ENCODE measurements at places on chromosomes 1 and 21.
A peak's percentile ranks its signal among the peaks of the same experiment; 100 is the strongest.

- H3K27ac ChIP-seq = no peak overlapping the region
- DNase-seq = no peak
- H3K4me1 ChIP-seq = peaks cover 31% of the 10 kb centered on the region
- H3K4me3 ChIP-seq = no peak overlapping the region
- no peaks in the 10 kb centered on the region for H3K36me3 ChIP-seq
- H3K27me3 ChIP-seq = no peaks in the 10 kb centered on the region
Observed at GRCh38 chr1:40245686-40246085, 2.1 kb upstream of the TMCO2 start.

DNA sequence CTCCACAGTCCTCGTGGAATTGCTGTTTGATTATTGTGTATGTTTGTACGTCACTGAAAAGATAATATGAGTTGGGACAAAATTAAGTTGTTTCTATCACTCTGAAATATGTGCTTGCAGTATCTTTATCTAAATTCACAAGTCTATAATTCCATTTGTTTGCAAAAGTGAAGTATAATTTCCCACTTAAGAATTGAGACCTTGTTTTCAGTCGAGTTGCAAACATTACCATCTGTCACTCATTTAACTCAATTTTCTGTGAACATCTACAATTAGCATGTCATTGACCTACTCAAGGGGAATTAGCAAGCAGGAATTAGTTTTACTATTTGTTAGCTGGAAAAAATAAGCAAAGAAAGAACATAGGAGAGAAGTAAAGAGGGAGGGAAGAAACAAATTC, 195.8 kb downstream of the TPR start:
- no peaks in the 10 kb centered on the region for H3K36me3 ChIP-seq
- no peaks in the 10 kb centered on the region for H3K4me1 ChIP-seq
- H3K27ac ChIP-seq = no peak overlapping the region
- DNase-seq = no peak
- no peaks in the 10 kb centered on the region for H3K27me3 ChIP-seq

DNA sequence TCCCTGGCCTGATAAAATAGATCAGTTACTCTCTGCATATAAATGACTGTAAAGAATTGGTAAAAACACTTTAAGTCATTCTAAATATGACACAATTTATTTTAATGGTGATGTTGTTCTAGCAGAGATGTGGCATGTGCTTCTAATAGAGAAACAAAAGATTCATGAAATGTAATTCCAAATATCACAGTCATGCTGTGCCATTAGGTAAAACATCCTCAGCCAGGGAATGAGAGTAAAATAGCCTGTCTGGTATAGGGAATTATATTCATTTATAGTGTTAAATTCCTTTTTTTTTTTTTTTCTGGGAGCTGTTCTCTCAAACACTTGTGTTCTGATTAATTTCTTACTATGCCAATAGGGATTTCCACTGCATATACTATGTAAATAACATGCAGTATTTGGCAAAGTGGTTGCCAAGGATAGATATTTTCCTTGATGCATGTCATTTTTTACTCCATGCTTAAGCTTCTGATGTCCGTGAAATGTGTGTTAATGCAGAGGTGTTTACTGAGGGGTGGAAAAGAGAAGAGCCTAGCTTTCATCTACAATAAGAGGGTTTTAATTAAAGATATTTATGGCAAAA, 67.8 kb downstream of the TMPRSS15 start:
- no peak overlapping the region for H3K27ac ChIP-seq
- H3K4me1 ChIP-seq = no peaks in the 10 kb centered on the region
- no peaks in the 10 kb centered on the region for H3K36me3 ChIP-seq
- no peaks in the 10 kb centered on the region for H3K27me3 ChIP-seq

DNA sequence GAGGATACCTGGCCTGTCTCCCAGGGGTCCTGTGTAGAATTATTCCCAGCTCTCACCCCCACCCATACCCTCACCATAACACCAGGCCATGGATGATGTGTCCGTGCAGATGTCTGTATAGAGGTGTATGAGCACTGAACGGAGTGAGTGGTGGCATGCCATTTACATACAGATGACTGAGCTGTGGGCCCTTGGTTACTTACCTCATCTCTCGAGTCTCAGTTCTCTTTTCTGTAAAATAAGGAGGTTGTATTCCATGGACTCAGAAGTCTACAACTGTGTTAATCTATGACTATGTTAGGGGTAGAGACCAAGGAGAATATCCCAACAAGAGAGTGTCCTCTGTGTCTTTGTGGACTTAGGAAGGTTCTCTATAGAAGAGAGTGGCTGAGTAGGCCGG, 65.6 kb upstream of the CD1D start:
- no peak overlapping the region for H3K4me3 ChIP-seq
- no peaks in the 10 kb centered on the region for H3K36me3 ChIP-seq
- H3K27ac ChIP-seq = no peak overlapping the region
- peaks cover 4% of the 10 kb centered on the region for H3K4me1 ChIP-seq

GRCh38 chr1:212782422-212783154, 9.0 kb downstream of the NSL1 start:
- peak; percentile 79 for DNase-seq
- H3K4me1 ChIP-seq = peaks cover 15% of the 10 kb centered on the region
- H3K27me3 ChIP-seq = no peaks in the 10 kb centered on the region
- H3K4me3 ChIP-seq = no peak overlapping the region
- peaks cover 6% of the 10 kb centered on the region for H3K36me3 ChIP-seq

DNA sequence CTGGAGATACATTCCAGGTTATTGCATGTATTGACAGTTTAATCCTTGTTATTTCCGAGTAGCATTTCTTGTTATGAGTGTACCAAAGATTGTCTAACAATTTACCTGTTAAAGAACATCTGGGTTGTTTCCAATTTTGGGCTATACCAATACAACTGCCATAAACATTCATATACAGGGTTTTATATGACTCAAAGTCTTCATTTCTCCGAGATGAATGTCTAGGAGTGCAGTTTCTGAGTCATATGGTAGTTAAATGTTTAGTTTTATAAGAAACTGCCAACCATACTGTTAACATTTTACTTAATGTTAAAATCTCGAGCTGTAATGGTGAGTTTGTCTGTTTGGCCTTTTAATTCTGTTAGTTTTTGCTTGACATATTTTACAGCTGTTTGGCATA, 10.0 kb downstream of the RAB4A start:
- H3K27ac ChIP-seq = no peak overlapping the region
- H3K36me3 ChIP-seq = no peaks in the 10 kb centered on the region
- no peaks in the 10 kb centered on the region for H3K27me3 ChIP-seq
- H3K4me1 ChIP-seq = peaks cover 16% of the 10 kb centered on the region
- no peak overlapping the region for H3K4me3 ChIP-seq

GRCh38 chr1:235079443-235080296, 49.0 kb downstream of the TOMM20 start:
- H3K4me3 ChIP-seq = no peak overlapping the region
- H3K36me3 ChIP-seq = no peaks in the 10 kb centered on the region
- peaks cover 29% of the 10 kb centered on the region for H3K4me1 ChIP-seq

- H3K27me3 ChIP-seq = no peaks in the 10 kb centered on the region
- no peaks in the 10 kb centered on the region for H3K4me1 ChIP-seq
- DNase-seq = no peak
- no peaks in the 10 kb centered on the region for H3K36me3 ChIP-seq
- no peak overlapping the region for H3K4me3 ChIP-seq
Observed at GRCh38 chr1:198295225-198295624, 138.4 kb downstream of the NEK7 start.

- peak; percentile 82 for DNase-seq
- H3K27ac ChIP-seq = peak overlapping the region; percentile 36
- no peaks in the 10 kb centered on the region for H3K27me3 ChIP-seq
- no peaks in the 10 kb centered on the region for H3K36me3 ChIP-seq
Observed at GRCh38 chr1:60874718-60875117, 207.6 kb upstream of the NFIA start.

DNA sequence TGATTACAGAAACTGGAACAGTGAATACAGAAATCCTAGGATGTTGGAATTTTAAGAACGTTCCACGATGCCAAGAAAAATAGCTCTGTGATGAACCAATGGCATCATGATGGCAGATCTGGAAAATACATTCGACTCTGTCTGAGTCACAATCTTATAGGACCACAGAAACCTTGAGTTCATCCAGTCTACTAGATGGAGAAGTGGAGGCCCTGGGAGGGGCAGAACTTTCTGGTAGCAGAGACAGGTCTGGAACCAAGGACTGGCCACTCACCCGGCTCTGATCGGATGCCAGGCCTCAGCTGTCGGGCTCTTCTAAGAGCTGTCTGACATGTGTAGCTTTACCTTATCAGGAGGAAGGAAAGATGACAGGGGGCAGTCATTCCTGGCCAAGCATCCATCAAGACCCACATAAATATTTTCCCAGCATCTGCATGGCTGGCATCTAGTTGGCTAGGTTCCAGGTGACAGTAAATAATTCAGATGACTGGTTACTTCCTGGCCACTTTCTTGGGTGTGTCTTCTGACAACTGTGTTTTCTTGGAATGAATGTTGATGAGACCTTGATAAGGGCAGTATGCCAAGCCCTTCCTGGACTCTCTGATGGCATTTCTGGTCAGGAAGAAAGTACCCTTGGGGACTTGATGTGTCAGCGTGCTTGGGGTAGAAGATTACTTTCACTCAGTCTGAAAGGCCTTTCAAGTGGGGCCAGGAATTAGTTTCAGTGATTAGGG, 72.6 kb upstream of the TRABD2B start:
- H3K27ac ChIP-seq = no peak overlapping the region
- no peaks in the 10 kb centered on the region for H3K4me1 ChIP-seq
- DNase-seq = no peak
- no peaks in the 10 kb centered on the region for H3K36me3 ChIP-seq

- H3K4me1 ChIP-seq = no peaks in the 10 kb centered on the region
- H3K36me3 ChIP-seq = peaks cover 7% of the 10 kb centered on the region
- H3K27ac ChIP-seq = no peak overlapping the region
- no peak for DNase-seq
Observed at GRCh38 chr1:53281133-53281532, 42.8 kb upstream of the MAGOH start.

DNA sequence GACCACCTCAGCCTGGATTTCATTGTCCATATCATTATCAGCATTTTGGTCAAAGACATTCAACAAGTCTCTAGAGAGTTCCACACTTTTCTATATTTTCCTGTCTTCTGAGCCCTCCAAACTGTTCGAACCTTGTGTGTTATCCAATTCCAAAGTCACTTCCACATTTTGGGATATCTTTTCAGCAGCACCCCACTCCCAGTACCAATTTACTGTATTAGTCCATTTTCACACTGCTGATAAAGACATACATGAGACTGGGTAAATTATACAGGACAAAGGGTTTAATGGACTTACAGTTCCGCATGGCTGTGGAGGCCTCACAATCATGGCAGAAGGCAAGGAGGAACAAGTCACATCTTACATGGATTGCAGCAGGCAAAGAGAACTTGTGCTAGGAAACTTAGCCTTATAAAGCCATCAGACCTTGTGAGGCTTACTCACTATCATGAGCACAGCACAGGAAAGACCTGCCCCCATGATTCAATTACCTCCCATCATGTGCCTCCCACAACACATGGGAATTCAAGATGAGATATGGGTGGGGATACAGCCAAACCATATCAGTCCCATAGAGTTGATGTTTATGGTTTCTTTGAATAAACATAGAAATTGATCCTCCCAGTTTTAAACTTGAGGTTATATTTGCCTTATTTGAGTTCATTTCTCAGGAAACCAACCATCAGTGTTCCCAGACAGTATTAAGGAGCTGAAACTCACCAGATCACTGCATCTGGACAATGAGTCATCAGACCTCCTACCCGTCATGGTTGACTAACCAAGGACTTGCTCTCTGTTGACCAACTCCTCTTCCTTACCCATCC, 322.7 kb upstream of the DUSP10 start:
- H3K4me1 ChIP-seq = no peaks in the 10 kb centered on the region
- DNase-seq = no peak
- H3K36me3 ChIP-seq = no peaks in the 10 kb centered on the region
- H3K4me3 ChIP-seq = no peak overlapping the region
- H3K27ac ChIP-seq = no peak overlapping the region

DNA sequence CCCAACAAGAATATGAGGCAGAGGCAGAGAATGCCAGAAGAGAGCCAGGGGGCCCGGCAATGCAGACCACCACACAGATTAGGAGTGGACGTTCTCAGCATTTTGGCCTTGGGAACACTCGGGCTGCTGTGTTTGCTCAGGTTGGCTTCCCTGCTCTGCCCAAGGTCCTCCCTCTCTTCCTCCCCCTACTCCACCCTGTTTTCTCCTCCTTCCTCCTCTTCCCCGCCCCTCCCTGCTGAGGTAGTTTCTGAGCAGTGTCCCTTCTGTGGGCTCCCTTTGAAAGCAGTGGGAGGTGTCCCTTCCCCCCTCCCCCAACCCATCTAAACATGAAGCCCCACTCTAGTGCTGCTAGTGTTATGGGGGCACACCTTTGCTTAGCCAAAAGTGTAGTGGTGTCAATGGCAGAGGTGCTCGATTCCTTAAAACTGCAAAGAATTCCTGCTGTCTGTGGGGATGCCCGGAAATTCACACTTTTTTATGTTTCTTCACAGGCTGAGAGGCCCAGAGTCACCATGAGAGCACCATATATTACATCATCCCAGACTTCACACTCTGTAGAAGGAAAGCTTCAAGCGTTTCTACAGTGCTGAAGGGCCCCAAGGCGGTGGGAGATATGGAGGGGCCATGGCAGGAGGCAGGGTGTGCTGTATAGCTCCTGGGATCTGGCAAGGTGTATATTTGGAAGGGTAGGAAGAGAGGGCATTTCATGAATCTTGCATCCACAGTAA, at the start of gene HHIPL2:
TSS of gene HHIPL2 (minus strand) at position 161 of the 728 bp plus-strand sequence. CDS start at position 101, 60 bp downstream.
- no peaks in the 10 kb centered on the region for H3K36me3 ChIP-seq
- no peak within 1 kb of the TSS for H3K27ac ChIP-seq
- DNase-seq = no peak

DNA sequence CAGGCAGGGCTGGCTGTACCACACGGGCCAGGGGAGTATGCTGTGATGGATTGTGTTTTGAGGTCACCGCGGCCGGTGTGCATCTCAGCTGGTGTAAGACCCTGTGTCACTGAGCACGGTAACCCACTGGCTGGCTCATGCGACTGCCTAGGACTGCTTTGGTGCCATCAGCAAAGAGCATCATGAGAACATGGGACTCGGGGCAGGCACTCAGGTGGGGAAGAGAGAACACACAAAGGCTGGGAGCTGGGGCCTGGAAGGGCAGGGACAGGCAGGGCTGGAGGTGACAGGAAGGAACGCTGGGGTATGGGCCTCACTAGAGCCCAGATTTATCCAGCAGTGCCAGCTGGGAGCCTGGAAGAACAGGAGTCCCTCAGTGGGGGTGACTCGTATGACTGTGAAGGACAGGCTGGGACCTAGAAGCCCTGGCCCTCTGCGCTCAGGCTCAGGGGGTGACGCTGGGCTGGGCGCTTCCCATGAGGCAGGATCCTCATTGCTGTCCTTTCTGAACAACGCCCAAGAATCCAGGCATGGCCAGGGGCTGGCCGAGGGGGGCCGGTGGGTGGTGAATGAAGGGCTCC, 210.4 kb upstream of the VAMP3 start:
- H3K27ac ChIP-seq = no peak overlapping the region
- no peaks in the 10 kb centered on the region for H3K27me3 ChIP-seq
- no peak overlapping the region for H3K4me3 ChIP-seq
- no peaks in the 10 kb centered on the region for H3K4me1 ChIP-seq
- H3K36me3 ChIP-seq = no peaks in the 10 kb centered on the region
- no peak for DNase-seq

DNA sequence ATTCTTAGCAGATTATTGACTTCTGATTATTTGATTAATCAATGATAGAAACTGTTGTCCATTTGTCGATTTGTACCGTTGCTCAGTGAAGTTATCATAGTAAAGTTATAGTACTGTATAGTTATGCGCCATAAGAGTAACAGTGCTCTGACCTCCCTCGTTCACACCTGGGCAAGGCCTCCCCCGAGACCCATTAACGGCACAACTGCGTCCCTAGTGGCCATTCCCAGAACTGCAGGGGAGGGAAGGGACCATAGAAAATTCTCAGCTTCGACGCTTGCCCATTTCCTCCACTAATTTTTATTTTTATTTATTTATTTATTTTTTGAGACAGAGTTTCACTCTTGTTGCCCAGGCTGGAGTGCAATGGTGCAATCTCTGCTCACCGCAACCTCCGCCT, 334.4 kb downstream of the DSCAM start:
- H3K4me1 ChIP-seq = no peaks in the 10 kb centered on the region
- no peaks in the 10 kb centered on the region for H3K27me3 ChIP-seq
- H3K4me3 ChIP-seq = no peak overlapping the region
- DNase-seq = no peak
- no peaks in the 10 kb centered on the region for H3K36me3 ChIP-seq

Data from endothelial cell of umbilical vein (primary cell).